Fibroblast of skin of left biceps (primary cell): ENCODE measurements at places on chromosomes 2 and 18.

DNA sequence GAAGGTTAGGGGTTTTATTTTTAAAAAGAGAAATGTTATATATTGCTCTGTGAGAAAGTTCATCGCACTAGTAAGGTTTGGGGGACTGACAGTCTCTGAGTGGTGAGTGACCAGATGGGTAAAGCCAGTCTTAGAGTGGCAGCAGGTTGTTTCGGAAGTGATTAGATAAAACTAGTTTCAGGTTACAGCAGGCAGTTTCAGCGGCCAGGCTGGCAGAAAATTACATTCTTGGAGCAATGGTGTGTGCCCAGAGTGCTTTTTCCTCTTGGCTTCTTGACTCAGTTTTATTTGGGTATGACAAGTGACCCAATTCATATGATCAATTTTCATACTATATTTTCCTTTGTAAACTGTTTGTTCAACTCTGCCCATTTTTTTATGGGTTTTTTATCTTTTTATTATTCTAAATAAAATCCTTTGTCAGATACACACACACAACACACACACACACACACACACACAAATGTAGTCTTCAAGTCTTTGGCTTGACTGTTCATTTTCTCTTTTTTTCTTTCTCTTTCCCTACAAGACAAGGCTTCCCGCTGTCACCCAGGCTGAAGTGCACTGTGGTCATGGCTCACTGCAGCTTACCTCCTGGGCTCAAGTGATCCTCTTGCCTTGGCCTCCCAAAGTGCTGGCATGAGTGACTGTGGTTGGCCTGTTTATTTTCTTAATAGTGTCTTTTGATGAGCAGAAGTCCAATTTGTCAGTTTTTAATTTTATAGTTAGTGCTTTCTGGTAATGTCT lies 30.9 kb downstream of the RALBP1 start:
- no peak for DNase-seq

DNA sequence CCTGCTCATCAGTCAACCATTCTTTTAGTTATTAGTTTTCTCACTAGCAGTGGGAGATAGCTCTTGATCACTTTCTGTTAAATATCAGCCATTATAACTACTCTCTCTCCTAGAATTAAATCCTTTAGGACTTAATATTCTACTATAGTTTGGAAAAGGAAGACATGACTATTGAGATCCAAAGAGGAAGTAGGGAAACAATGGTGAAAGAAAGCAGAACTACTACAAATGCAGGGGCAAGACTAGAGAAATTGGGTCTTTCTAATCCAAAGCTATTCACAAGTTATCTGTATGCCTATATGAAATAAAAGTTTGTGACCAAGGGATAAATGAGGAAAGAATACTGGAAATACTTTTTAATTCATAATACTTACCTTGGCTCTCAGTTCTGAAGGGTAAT lies 65.1 kb downstream of the SRBD1 start:
- no peak for DNase-seq

DNA sequence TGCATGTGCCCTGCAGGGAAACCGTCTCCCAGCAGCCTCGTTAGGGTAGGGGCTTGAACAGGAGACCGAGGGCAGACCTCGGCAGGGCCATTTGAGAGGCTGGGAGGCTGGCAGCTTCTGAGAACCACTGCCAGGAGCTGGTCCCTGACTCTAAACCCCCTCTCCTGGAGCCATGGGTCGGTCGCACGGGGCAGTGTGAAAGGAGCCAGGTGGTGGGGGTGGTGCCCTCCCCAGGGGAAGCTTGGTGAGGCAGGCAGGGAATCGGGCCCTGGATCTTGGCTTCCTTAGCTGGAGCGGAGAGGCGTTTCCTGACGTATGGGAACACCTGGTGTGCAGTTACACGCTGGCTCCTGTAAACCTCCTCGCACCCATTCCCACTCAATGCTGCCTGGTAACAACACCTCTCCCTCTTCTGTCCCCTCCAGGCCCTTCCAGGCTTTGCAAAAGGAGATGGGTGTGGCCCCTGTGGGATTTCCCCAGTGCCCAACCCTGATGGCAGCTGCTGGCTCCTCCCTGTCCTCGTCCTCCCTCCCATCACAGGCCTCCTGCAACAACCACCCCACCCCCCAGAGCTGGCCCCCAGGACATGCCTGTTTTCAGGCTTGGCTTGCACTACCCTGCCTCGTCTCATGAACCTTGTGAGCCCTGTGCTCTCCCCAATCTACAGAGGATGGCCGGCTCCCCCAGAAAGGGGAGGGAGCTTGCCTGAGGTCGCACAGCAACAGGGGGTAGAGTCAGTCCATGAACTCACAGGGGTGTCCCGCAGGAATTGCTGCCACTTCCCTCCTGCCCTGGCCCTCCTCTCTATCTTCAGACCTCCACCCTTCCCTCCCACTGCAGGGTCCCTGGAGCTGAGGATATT lies 24.4 kb downstream of the ADRA2B start:
- no peak for DNase-seq

- DNase-seq = no peak
Measured at GRCh38 chr18:5369513-5369912, 74.0 kb upstream of the ZBTB14 start.

DNA sequence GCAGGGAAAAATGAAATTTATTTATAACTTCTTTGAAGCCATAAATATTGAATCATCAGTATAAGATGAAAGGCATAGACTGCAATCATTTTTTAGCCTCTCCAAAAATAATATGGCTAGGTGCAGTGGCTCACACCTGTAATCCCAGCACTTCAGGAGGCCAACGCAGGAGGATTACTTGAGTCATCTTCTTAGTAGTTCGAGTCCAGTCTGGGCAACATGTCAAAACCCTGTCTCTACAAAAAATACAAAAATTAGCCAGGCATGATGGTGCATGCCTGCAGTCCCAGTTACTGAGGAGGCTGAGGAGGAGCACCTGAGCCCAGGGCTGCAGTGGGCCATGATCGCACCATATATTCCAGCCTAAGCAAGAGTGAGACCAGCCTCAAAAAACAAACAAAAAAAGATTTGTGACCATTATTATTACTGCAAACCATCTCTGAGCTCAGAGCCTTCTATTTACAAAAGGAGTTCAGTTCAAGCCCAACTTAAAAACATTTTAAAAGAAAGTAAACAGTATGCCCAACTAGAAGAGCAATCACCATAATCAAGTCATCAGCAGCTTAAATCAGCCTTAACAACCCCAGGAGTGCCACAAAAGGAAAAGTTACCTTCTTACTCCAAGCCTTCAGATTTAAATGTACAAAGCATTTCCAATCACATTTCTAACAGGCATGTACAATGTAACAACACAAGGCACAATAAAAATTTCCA lies 37.5 kb downstream of the KCNG3 start:
- DNase-seq = no peak

- DNase-seq = no peak
Measured at GRCh38 chr2:946073-946948, 4.3 kb upstream of the SNTG2 start.

GRCh38 chr2:159214325-159214865 lies 72.1 kb downstream of the WDSUB1 start:
- no peak for DNase-seq

DNA sequence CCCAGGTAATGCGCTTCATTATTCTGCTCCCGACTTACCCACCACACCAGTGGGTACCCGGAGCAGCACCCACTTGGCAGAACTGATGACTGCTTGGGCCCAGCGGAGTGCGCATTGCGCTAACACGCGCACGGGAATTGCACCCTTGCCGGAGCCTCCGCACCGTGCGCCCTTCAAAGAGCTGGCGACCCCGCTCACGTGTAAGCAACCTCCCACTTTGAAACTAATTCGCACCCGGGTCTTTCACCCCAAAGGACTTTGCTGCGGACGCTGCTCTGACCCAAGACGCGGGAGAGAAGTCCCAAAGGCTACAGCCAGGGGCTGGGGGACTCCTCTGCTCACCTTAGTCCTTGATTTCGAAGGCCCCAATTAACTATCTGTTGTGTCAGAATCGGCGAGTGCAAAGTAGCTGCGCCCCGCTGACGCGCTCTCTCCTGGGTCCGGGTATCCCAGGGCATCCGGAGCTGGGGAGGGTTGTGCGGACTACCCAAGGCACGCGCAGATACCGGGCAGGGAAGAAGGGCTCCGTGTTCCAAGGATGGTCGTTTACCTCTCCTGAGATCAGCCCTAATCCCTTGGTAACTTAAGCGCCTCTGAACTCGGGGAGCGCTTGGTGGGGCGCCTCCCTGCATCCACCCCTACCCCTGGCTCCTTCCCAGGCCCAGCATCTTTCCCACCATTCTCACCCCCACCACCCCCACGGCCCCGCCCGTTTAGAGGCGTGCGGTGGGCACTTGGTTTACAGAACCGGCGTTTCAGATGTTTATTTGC lies 13.1 kb upstream of the SATB2 start:
- DNase-seq = no peak

- no peak for DNase-seq
Measured at GRCh38 chr2:100272841-100273329, 49.4 kb downstream of the LONRF2 start.

DNA sequence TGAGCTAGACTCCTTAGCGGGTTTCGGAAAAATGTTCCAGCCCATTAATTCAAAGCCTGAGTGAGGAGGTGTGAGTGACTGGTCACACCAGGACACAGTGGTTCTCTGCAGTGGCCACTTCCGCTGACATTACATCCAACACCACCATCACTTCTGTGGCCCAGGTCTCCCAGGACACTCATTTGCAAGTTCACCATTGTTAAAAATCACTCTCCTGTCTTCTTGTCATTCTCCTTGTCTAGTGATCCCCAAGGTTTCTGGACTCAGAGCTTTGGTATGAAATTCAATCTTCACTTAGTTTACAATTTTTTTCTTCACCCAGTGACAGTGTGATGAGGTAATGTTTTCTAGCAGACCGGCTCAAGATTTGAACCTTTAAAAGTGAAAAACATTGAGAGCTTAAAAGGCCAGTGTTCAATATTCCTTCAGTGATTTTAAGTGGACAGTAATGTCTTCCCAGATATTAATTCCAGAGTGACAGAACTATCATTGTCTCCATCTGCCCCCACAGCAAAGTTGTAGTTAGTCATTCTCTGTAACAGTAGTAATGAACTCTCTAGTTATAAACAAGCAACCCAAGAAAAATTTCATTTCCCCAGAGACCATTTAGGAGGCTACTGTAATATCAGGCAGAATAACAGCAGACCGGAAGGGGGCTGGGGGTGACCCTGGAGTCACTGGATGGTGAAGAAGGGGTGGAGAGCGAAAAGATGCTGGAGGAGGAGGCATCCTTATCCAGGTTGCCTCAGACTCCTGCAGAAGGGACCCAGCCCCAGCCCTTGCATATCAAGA lies 164.9 kb downstream of the GFPT1 start:
- no peak for DNase-seq

DNA sequence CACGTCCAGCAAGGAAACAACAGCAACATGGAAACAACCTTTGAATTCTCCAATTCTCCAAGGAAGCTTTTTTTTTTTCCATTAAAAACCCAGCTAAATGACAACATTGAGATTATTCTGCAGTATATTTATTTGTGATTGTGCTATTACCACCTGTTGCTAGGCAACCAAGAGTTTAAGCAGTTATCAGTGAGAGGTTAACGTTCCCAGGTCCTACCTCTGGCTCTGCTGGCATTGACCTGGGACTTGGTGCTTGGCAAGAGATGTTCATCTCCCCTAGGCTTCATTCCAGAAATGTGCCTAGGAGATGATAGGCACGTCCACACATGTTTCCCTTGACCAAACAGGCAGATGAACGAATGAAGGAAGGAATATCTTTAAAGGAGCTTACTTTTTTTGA lies 157.0 kb downstream of the TDRD15 start:
- no peak for DNase-seq

DNA sequence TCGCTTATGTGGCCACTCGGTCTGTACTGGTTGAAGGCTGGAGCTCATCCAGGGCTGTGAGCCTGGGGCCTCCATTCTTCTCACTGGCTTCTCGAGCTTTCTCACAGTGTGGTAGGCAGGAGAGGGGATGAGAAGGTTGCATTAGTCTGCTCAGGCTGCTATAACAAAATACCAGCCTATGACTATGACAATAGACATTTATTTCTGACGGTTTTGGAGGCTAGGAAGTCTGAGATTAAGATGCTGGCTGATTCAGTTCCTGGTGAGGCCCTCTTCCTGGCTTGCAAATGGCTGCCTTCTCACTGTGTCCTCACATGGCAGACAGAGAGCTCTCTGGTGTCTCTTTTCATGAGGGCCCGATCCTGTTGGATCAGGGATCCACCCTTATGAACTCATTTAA lies 6.2 kb upstream of the STK25 start:
- no peak for DNase-seq

- DNase-seq = peak; percentile 55
Measured at GRCh38 chr2:175840256-175840655, 161.8 kb downstream of the LNPK start.

GRCh38 chr2:68860111-68860510 lies 11.1 kb downstream of the BMP10 start:
- DNase-seq = no peak

DNA sequence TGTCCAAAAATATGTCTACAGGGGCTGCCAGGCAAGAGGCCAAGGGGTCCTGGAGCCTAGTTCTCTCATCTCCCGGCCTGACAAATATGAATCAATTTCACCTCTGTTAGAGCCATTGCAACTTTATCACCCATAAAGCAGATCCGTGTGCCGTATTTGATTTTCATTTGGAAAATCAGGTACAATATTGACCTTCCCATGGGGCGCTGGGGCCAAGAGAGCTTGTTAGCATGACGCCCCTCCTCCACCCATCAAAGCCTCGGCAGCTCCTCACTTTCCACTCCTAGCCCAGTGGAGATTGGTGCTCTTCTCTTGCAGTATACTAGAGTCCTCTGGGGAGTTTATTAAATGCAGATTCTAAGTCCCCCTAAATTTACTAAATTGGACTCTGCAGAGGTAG lies 96.8 kb downstream of the CAPN13 start:
- no peak for DNase-seq

- DNase-seq = no peak
Measured at GRCh38 chr2:195304310-195304709, 352.7 kb upstream of the SLC39A10 start.

- peak; percentile 80 for DNase-seq
Measured at GRCh38 chr2:160747501-160748170, 254.0 kb upstream of the RBMS1 start.

DNA sequence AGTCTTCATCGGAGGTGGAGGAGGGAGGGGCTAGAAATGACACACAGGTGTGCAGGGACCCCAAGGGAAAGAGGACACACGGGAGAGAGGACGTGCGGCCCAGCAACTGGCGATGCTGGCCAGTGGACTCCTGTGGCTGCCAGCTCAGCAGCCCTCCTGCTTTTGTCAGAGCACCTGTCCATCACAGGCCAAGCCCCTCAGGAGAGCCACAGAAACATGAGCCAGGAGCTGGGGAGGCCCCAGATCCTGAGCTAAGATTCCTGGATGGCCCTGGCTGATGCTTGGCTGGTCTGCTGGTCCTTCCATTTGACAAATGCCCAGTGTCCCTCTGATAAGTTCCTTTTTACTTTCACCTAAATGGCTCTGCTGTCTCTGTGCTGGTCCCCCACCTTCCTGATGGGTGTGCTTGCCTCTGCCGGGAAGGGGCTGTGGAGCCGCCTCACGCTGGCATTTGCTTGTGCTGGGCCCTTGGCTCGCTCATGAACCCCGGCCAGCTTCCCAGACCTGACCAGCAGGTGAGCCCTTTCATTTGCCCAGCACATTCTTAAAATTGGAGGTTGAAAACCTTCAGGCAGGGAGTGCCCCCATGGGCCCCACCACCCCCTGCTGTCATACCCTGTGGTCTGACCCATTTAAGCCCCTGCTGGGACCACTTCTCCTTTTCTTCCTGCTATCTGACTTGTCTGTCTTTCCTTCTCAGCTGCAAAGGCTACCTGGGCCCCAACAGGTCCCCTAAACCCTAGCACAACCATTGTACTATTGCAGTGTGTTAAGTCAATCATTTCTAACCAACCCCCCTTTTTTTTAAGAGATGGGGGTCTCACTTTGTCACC lies 37.3 kb downstream of the CYP27C1 start:
- DNase-seq = no peak
